NCI-H1930 (cell line): ENCODE measurements at places on chromosomes 11 and 22.

- no peak for DNase-seq
Measured at GRCh38 chr11:33926671-33927552, 35.0 kb upstream of the LMO2 start.

DNA sequence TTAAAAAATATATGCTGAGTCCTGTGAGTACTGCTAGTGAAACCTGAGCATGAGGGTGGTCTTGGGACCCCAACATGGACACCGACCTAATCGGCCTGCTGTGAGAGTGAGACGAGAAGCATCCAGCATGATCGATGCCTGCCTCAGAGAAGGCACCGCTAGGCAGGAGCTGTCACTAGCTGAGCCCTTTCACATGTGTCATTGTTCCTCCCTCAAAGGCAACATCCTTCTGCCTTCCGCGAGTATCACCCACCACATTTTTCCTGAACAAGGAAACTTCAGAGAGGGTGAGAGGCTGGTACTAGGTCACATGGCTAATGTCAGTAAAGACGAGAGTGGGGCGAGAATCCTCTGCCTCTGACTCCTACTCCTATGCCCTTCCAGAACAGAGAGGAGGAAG, 35.6 kb downstream of the AP1B1 start:
- DNase-seq = no peak

- no peak for DNase-seq
Measured at GRCh38 chr11:2548596-2548995, 103.8 kb downstream of the KCNQ1 start.

GRCh38 chr11:70569618-70569890, 171.2 kb downstream of the CTTN start:
- no peak for DNase-seq
